ENCODE measurements at places on chromosomes 6 and 20. TPM values are rescaled to one million over a fixed set of nuclear protein-coding genes. Genes with fewer than 3 reads are reported as not detected.
A peak's percentile ranks its signal among the peaks of the same experiment; 100 is the strongest.

- DNase-seq: no peak
These were observed 401.4 kb downstream of the MAFB start for GRCh38 chr20:40287683-40288082.

DNA sequence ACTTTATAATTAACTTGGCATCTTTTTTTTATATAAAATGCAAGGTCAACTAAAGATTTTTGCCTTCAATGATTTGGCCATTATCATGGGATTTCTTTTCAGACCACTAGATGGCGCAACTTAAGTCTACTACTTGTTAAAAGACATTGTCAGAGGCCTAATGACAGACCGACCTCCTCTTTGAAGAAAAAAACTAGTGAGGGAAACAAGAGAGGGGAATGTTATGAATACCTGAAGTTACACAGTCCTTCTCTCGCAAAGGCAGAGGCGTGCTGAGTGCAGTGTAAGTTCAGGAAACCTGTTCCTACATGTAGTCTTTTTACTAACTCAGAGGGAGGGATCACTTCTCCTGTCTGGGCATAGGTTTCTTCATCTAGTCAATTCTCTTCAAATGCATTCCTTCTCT lies 9.3 kb downstream of the TRAPPC3L start:
- peak; percentile 67 for DNase-seq

GRCh38 chr20:63966944-63967322 lies 2.8 kb downstream of the ZNF512B start:
- DNase-seq: no peak

- no peak for DNase-seq
These were observed 11.2 kb downstream of the PPP1R14C start for GRCh38 chr6:150153905-150154492.

DNA sequence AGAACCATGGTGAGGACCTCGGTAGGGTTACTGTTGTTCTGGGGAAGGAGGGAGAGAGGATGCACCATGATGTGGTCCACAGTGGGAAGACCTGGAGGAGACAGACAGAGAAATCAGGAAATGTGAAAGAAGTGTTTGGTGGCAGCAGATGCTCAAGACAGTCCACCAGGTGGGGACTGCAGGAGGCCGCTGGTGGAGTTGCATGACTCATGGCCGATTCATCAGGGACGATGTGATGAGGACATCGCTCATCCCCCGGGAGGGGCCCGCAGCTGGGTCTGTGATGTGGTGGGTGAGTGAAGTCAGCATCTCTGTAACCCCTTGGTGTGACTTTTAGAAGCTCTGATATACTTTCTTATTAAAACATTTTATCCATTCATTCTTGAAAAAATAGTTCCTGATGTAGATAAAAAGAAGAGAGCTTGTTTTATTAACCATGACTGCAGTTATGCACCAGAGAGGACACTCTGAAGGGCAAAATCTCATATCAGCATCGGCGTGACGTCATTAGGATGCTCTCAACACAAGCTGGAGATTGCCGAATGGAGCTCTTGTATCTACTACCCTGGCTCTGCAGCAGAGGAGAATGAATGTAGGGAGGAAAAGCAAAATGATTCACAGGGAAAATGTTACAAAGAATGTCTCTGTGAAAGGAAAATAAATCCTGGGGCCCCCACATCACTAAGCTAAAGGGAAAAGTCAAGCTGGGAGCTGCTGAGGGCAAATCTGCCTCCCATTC lies 71.2 kb downstream of the RAMACL start:
- DNase-seq: peak; percentile 85

- DNase-seq: no peak
These were observed 72.4 kb upstream of the SMIM8 start for GRCh38 chr6:87250019-87250418.

The MICB gene
- 34.4 TPM for total RNA-seq

The TMX4 gene
- total RNA-seq: 56.6 TPM

The NR2E1 gene
- total RNA-seq: not detected

All from RPMI7951 (cell line).